ENCODE measurements at places on chromosomes 1 and 21.

DNA sequence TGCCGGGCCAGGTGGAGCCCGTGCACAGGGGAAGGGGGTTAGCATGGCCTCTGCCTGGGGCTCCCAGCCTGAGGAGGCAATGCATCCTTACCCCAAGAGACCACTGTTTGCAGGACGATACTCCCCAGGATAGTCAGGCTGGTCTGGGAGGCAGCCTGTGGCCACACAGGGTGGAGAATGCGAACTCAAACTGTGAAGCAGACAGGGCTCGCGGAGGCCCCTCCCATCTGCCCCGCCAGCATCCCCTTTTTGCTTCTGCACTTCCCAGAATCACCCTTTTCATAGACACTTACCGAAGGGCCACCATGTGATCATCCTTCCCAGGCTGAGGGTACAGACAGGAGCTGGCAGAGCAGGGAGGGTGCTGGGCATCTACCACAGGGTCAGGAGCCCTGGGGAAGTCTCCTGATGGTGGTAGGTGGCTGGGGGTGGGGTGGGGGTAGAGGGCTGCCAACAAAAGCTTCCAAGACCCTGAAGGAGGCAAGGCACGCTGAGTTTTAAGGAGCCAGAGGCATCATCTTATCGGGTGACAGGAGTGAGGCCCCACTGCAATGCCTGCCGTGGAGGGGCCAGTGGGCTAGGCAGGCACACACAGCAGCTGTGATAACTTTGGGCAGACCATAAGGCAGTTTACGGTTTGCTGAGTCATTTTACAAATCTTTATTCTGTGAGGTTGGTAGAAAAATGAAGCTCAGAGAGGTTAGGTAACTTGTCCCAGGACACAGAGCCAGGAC lies 31.3 kb upstream of the BTG2 start:
- no peak for DNase-seq

DNA sequence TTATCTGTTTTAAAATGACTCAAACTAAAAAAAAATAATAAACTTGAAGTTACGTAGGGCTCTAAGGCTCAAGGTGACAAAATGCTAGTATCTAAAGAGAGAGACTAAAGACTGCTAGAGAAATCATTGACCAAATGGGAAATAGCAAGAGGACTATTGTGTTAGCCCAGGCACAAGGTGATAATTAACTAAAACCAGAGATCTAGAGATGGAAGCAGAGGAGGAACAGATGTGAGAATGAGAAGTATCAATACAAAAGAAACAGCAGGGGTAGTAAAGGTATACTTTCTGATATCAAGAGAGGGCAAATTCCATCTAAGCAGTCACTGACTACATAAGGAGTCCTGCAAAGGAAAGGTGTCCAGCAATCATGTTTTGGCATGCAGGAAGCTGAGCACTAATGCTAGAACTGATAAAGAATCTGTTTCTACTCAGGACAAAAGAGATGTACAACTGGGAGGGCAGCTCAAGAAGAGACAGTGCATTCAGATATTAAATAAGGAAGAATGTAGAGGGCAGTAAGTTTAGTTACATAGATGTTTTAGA lies 100.2 kb upstream of the GNG4 start:
- no peak for DNase-seq

- DNase-seq, result no peak
Measured at GRCh38 chr1:228494391-228494790, 7.2 kb downstream of the RNF187 start.

- no peak for DNase-seq
Measured at GRCh38 chr1:157360023-157360390, 192.3 kb downstream of the FCRL5 start.

DNA sequence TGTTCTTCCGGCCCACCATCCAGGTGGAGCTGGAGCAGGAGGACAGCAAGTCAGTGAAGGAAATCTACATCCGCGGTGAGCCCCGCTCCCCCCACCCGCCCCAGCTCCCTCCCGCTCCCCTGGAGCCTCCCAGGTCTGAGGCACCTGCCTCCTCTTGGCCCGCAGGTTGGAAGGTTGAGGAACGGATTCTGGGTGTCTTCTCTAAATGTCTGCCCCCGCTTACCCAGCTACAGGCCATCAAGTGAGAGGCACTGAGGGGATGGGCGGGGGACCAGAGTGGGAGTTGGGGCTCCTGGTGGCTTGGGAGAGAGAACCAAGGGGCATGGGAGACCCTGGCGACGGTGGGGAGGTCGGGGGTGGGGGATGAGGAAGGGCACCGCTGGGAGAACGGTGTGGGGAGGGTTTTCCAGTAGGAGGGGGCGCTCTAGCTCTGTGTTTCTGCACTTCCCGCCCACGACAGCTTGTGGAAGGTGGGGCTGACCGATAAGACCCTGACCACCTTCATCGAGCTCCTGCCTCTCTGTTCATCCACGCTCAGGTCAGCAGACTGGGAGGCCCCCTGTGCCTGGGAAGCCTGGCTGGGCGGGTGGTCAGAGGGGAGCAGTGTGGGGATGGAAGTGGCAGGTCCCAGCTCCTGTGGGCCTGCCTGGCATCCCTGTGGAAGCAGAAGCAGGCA lies 4.2 kb downstream of the LRRC71 start:
- no peak for DNase-seq

Measured in CD4-positive, alpha-beta T cell treated with Interleukin-17A for 1 hour (primary cell).